Activated CD8-positive, alpha-beta memory T cell treated with anti-CD3 and anti-CD28 coated beads, Interleukin-2, amount 50 U/mL, for 48 hours (primary cell): ENCODE measurements at places on chromosomes 1 and 21.

- no peak for DNase-seq
Observed at GRCh38 chr1:235584973-235585372, 64.6 kb downstream of the GNG4 start.

- DNase-seq = no peak
Observed at GRCh38 chr1:30473922-30474817, 249.2 kb downstream of the MATN1 start.

GRCh38 chr1:41919131-41919530, 409 bp upstream of the HIVEP3 start:
- no peak for DNase-seq

GRCh38 chr1:63329621-63330330, 7.4 kb downstream of the FOXD3 start:
- DNase-seq = peak; percentile 53

DNA sequence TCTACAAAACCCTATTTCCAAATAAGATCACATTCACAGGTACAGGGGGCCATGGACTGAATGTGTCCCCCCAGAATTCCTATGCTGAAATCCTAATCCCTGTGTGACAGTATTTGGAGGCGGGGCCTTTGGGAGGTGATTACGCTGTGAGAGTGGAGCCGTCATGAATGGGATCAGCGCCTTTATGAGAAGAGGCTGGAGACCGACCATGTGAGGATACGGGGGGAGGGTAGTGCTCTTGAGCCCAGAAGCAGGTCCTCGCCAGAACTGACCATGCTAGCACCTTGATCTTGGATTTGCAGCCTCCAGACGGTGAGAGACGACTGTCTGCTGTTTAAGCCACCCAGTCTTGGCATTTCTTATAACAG, 23.8 kb upstream of the KIF26B start:
- no peak for DNase-seq

DNA sequence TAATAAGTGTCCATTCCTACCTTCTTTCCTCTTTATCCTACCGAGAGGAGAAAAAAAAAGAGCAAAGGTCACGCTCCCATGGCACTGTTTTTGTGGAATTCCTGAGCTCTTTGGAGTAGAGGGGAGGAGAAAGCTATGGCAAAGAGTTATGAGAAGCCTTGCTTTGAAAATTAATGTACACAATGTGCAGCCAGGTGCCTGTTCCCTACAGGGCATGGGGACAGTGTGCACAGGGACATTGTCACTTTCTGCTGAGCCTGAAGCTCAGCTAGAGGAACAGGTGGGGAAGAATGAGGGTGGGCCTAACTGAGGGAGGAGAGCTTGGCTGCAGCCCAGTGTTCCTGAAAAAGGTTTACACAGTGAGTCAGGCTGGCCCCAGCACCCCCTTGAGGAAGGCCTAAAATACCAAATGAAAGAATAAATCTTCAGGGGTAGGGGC, 66.1 kb downstream of the PLXNA2 start:
- DNase-seq = no peak

- no peak for DNase-seq
Observed at GRCh38 chr1:223714849-223715603, 2.7 kb downstream of the CAPN2 start.

DNA sequence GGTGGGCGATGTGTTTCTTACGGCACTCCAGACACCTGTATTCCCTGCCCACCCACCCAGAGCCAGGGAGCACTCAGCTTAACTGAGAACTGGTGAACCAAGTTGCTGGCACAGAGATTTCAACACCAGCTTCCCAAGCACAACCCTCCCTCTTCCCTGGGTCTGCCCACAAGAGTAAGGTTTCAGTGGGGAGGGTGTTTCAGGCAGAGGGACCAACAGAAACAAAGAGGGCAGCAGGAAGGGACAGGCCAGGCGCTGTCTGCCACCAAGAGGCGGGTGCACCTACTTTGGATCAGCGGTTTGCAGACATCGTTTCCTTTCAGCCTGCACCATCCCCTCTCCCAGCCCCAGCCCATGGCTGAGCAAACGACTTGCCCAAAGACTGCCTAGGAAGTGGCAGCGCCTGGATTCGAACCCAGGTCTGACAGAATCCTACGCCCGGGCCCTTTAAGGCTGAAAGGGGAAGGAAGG, 21.9 kb upstream of the ALDH4A1 start:
- no peak for DNase-seq

DNA sequence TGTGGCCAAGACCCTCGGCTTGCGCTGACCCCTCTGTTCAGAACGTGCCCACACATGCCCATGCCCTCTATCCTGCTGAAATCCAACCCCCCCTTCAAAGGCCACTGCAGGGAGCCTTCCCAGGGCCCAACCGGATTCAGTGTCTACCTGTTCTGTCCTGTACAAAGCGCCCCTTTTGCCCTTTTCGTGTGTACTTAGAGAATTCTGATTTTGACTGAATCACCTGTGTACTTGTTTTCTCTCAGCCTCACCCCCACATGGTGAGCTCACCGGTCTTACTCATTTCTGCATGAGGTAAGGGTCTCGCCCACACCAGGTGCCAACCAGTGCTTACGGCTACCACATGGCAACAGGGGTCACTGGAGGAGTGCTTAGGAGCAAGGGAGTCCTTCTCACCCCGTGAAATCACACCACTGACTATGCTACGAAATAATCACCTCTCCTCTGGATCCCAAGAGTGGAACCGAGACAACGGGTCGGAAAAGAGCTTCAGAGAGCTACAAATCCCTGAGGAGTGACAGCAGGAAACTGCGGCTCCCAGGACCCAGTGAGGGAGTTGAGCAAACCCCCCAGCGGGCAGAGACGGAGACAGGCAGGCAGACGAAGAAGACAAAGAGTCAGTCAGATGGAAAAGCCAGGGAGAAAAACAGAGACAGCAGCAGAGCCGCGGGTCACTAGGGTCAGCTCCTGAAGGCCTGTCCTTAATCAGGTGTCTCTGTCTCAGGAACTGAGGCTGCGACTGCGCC, 2.1 kb upstream of the S100A2 start:
- peak; percentile 75 for DNase-seq

- DNase-seq = no peak
Observed at GRCh38 chr1:36051821-36052220, 32.1 kb upstream of the TEKT2 start.

DNA sequence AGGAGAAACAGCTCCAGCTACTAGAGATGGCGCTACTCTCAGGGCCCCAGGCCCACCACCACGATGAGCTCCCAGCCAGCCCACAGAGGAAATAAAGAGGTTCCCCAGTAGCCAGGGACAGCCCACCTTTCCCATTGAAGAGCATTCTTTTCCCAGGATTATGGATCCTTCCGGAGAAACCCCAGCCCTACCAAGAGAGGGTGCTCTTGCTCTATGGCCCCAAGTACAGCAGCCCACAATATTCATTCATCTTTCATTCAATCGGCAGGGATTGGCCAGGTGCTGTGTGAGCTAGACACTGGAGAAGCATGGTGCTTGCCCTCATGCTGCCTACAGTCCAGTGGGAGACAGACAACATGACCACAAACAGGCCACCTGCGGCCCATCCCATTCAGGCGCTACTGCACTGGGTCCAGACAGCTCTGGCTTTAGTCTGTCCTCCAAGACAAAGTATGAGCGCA, 29.9 kb downstream of the PMVK start:
- DNase-seq = no peak

- DNase-seq = peak; percentile 44
Observed at GRCh38 chr1:109497449-109498160, 3.7 kb downstream of the CYB561D1 start.

- DNase-seq = no peak
Observed at GRCh38 chr1:21901473-21901847, 35.6 kb downstream of the HSPG2 start.

GRCh38 chr1:101314244-101314643, 77.4 kb downstream of the S1PR1 start:
- no peak for DNase-seq

DNA sequence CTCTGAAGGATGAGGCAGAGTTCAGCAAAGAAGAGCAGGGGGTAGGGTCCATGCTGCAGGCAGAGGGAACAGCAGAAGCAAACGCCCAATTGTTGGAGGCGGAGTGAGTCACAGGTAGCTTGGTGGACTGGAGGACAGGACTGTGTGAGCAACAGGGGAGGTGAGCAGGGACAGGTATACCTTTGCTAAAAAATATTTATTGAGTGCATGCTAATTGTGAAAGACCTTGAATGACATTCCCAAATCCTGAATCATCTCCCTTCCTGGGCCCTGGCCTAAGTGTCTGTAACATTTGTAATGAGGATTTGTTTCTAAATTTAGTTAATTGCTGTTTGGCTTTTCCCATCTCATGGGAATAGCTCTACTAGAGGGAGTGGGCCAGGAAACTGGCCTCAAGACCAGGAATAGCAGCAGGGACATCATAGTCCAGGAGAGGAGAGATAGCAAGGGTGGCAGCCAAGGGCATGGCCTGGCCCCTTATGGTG, 123.7 kb downstream of the FOXD2 start:
- DNase-seq = no peak

GRCh38 chr1:55310505-55310971, 95.4 kb upstream of the USP24 start:
- no peak for DNase-seq

DNA sequence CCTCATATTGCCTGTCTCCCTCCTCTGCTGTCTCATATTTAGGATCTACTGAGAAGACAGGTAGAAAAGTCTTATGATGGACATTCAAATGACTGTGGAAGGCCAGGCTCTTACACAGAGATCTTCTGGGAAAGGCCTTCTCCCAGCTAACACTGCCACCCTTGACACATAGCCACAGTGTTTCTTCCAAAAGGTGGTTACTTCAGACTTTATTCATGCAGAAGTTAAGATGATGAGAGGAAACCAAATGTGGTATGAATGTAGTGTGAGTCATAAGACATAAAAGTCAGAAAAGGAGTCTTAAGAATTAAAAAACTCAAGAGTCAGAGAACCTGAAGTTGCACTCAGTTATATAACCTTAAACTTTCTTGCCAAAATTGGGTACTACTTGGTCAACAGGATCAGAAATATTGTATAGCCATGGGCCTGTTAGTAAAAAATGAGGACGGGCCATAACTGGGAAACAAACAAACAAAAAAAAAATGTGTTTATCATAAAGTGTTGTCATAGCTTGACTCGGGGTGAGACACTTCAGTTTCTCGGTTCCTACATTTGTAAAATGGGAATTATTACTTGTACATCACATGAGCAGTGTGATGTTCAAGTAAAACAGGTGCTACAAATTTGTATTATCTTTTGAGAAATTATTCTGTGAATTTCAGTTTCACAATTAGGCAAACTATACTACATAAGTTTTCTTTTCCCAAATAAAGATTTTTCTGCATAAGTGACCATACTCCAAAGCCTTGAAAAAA, 1.2 kb upstream of the DENND1B start:
- no peak for DNase-seq

- peak; percentile 84 for DNase-seq
Observed at GRCh38 chr21:25608044-25608737, 910 bp upstream of the MRPL39 start.

GRCh38 chr1:44261171-44261817, 48.0 kb downstream of the DMAP1 start:
- DNase-seq = no peak

DNA sequence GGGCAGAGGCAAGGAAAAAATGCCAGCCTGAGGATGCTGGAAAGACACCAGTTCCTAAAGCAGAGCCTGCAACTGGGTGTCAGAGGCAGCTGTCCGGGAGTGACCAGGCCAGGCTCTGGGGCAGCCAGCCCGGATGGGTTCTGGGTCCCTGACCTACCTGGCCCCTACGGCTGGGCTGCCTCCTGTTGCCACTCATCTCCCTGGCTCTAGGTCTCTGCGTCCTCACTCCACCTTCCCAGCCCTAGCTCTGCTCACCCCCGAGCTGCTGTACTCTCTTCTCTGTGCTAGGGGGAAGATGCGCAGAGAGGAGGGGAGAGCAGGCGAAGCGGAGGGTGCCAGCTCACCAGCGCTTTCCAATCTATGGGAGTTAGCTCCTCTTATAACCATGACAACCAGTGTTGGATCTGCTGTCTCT, 9.0 kb downstream of the ARHGEF2 start:
- DNase-seq = no peak

- DNase-seq = no peak
Observed at GRCh38 chr1:61387829-61388228, 305.5 kb downstream of the NFIA start.

- no peak for DNase-seq
Observed at GRCh38 chr1:93652323-93652949, 29.2 kb downstream of the BCAR3 start.

GRCh38 chr1:229142471-229142870, 128.4 kb upstream of the RAB4A start:
- no peak for DNase-seq

DNA sequence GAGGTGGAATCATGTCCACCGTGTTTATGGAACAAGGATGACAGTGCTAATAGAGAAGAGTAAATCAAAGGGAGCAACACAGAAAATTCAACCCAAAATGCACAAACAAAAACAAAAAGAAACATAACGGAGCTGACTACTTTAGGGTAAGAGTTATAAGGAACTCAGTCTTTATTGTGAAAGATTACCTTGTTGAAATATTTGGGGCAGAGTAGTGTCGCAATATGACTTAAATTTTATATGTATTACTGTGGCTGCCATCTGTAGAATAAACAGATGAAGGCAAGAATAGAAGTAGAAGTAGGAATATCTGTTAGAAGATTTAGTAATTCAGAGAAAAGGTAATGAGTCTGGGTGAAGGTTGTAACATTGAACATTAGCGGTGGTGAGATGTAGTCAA, 913.9 kb downstream of the BRINP3 start:
- no peak for DNase-seq

DNA sequence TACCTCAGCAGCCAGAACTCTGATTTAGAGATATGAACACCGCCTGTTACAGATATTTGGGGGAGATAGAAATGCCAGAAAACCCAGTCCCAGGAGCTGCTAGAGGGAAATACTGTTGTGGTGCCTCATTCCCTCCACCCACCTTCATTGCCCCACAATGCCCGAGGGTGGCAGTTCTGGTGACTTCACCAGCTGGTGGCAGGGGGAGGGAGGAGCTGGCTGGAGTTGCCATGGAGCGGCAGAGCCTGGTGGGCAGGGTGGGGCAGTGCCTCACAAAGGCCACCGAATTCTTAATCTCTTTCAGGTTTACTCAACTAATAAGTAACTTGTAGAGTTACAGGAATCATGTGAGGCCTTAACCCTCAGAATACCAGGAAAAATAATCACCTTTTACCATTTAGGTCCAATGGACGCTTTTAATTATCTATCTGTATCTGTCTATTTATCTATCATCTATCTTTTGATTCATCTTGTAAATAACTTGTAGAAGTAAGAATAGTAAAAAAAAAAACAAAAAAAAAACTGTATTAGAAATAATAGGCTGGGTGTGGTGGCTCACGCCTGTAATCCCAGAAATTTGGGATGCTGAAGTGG, 11.7 kb upstream of the S100A11 start:
- DNase-seq = no peak
